ENCODE measurements at places on chromosomes 7 and 10. TPM values are rescaled to one million over a fixed set of nuclear protein-coding genes. Genes with fewer than 3 reads are reported as not detected.

Gene SAMD9L
- 7.4 TPM for total RNA-seq

DNA sequence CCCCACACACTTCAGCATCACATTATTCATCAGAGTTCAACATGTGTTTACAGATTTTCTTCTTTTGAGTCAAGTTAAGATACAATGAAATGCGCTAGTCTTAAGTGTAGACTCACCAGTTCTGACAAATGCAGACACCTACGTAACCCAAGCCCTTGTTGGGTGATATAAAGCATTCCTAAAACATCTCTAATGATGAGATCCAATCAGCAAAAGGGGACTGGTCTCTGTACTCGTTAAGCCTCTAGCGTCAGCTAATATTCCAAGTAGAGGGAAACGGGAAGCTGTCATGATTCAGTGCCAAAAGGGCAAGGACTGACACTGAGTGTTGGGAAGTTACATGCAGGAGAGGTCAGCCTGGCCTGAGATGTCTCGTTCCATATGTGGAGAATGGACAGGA lies 38.7 kb upstream of the TRIL start:
- H3K36me3 ChIP-seq: no peaks in the 10 kb centered on the region
- H3K4me3 ChIP-seq: no peak overlapping the region

GRCh38 chr7:99644431-99644830 lies 27.7 kb downstream of the ZSCAN25 start:
- H3K4me3 ChIP-seq: no peak overlapping the region
- no peaks in the 10 kb centered on the region for H3K4me1 ChIP-seq
- H3K27me3 ChIP-seq: no peaks in the 10 kb centered on the region

Gene RALA
- 7.0 TPM for total RNA-seq

Gene SHTN1
- total RNA-seq: 17.9 TPM

DNA sequence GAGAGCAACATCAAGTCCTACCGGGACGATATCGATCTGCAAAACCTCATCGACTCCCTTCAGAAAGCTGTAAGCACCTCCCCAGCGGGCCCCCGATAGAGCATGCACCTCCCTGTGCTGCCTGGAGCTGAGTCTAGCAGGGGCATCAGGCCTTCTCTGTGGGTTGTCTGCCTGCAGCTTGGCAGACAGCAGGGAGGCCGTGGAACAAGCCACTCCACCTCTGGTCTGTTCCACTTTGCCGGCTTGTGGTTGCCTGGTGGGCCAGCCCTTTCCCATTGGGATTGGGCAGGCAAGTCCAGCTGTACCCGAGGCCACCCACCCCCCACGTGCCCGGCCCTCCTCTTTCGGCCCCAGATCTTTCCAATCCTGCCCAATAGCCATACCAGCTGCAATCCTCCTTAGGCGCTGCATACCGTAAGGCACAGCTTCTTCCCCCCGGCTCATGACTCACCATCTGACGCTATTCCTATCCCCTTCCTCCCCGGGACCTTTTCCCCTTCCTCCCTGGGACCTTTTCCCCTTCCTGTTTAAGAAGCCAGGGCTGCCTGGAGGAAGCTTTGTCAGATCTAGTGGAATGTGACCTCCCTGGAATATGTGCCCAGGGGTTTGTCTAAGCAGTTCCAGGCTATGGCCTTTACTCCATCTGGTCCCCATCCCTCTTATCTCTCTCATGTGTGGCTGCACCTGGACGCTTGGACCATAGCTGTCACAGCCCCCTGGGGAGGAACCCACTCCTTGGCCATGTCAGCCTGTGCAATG lies 28.1 kb upstream of the SH2D4B start:
- peaks cover 8% of the 10 kb centered on the region for H3K36me3 ChIP-seq
- DNase-seq: no peak
- H3K27me3 ChIP-seq: no peaks in the 10 kb centered on the region
- no peak overlapping the region for H3K4me3 ChIP-seq

DNA sequence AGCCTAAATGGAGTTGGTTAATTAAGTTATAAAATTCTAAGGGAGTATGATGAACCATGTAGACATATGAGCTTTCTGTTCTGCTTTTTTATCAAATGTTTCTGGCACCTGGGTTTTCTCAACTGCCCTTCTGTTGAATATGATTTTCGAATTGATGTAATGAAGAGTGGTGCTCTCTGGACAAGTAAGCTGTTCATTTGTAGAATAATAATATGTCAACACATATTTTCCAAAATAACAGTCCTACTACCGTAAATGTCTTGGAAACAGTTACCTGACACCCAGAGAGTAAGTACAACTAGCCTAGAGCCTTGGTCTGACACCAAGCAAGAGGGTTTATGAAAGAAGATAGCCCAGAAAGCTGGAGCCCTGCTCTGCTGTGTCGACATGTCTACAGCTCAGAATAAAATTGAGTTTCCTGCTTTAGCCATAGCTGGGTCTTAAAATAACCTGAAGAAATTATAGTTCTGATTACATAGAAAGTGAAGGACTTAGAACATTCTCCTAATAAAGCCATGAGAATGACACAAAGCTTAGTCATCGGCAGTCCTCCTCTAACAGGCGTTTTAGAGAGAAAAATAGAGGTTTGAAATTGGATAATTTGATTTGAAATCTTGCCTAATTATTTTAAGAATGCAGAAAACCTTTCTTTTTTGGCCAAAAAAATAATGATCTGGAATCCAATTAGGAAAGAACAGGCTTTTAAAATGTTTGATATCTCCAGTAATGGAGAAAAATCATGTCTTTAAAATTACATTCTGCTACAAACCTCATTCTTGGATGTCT lies 25.1 kb downstream of the HDAC9 start:
- no peak overlapping the region for H3K27ac ChIP-seq
- H3K36me3 ChIP-seq: no peaks in the 10 kb centered on the region
- no peak overlapping the region for H3K4me3 ChIP-seq
- DNase-seq: no peak
- H3K4me1 ChIP-seq: no peaks in the 10 kb centered on the region

DNA sequence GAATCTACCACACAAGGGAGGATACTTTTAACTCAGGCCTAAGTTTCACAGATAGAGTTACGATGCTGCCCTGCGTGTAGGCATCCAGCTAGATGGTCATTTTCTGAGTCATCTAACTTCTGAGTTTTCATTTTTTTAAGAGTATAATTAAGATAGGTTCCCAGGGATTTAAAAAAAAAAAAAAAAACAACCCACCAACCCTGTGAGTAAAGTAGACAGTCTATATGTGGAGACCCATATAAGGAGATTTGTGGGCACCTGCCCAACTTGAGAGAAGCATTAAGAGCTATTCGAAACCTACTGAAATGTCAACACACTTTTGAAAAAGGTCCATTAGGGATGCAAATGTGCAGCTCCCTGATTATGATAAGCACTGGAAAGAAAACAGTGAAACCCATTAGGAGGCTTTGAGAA lies 257.3 kb downstream of the TRIL start:
- no peak for DNase-seq
- H3K27me3 ChIP-seq: no peaks in the 10 kb centered on the region
- no peak overlapping the region for H3K27ac ChIP-seq
- no peaks in the 10 kb centered on the region for H3K4me1 ChIP-seq
- H3K36me3 ChIP-seq: no peaks in the 10 kb centered on the region

DNA sequence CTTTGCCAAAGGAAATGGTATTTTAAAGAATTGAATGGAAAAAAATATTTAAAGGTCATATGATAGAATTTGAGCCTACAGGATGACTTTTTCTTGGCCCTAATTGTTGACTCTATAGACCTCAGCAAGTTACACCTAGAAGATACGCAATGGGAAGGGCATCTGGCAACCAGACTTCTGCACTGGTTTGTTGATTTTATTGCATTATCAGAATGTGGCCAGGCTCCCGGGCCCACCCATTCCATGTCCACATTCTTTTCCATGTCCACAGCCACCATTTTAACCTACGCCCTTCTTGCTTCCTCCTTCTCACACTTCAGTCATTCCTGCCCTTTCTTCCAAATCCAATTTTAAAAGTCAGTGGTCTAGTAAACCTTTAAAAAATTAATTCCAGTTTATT lies 738.4 kb downstream of the SUGCT start:
- no peaks in the 10 kb centered on the region for H3K36me3 ChIP-seq
- no peaks in the 10 kb centered on the region for H3K27me3 ChIP-seq
- H3K27ac ChIP-seq: no peak overlapping the region

GRCh38 chr7:128791972-128792327 lies 182 bp downstream of the CCDC136 start:
- no peaks in the 10 kb centered on the region for H3K36me3 ChIP-seq
- H3K27me3 ChIP-seq: no peaks in the 10 kb centered on the region
- H3K27ac ChIP-seq: no peak overlapping the region
- no peak for DNase-seq

DNA sequence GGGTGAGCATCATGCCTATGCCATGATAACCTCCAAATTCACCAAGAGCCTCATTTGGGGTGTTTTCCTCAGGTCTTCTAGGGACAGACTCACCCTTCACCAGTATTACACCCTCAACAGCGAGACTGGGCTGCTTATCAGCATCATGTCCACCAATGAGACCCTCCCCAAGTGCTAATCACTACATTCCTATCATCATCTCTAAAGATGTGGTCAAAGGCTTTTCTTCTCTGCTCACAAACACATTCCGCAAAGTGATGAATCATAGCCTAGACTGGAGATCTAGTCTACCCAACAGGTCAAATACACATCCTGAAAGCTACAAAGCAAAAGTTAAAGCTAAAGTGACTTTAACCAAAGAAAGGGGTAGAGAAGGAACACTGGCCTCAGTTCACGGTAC lies 75.3 kb upstream of the C7orf33 start:
- no peak overlapping the region for H3K27ac ChIP-seq
- no peaks in the 10 kb centered on the region for H3K4me1 ChIP-seq
- no peak overlapping the region for H3K4me3 ChIP-seq
- no peaks in the 10 kb centered on the region for H3K27me3 ChIP-seq
- no peaks in the 10 kb centered on the region for H3K36me3 ChIP-seq

Gene CYP3A7
- not detected for total RNA-seq

- H3K4me1 ChIP-seq: no peaks in the 10 kb centered on the region
- no peak overlapping the region for H3K27ac ChIP-seq
- H3K4me3 ChIP-seq: no peak overlapping the region
- H3K36me3 ChIP-seq: no peaks in the 10 kb centered on the region
- DNase-seq: no peak
- H3K27me3 ChIP-seq: no peaks in the 10 kb centered on the region
Measured at GRCh38 chr10:114751856-114752255, 69.7 kb upstream of the FHIP2A start.

DNA sequence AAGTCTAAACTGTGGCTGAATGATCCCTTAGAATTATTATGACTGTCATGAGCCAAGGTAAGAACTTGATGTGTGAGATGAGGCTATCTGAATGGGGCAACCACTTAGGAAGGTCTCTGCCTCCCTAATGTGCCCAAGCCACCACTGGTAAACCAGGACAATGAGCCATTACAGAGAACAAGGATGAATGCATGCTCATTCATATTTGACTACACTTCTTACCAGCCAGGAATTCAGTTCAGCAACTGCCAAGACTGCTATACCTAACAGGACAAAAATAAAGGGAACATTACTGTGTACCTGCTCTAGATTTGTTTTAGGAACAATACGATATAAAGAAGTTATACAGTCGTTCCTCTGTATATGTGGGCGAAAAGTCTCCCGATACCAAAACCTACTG lies 23.0 kb downstream of the MPP7 start:
- H3K4me1 ChIP-seq: peaks cover 18% of the 10 kb centered on the region
- DNase-seq: no peak
- H3K27ac ChIP-seq: no peak overlapping the region
- H3K36me3 ChIP-seq: no peaks in the 10 kb centered on the region

- H3K27me3 ChIP-seq: no peaks in the 10 kb centered on the region
- H3K27ac ChIP-seq: no peak overlapping the region
- no peaks in the 10 kb centered on the region for H3K4me1 ChIP-seq
- H3K36me3 ChIP-seq: no peaks in the 10 kb centered on the region
- no peak overlapping the region for H3K4me3 ChIP-seq
Measured at GRCh38 chr7:19210893-19211413, 65.7 kb upstream of the FERD3L start.

Gene SLC35G1
- 11.0 TPM for total RNA-seq

Gene NUTM2D
- 3.8 TPM for total RNA-seq

- no peak for DNase-seq
- H3K27ac ChIP-seq: no peak overlapping the region
- H3K36me3 ChIP-seq: no peaks in the 10 kb centered on the region
- no peaks in the 10 kb centered on the region for H3K27me3 ChIP-seq
- H3K4me1 ChIP-seq: peaks cover 26% of the 10 kb centered on the region
Measured at GRCh38 chr10:24344695-24345463, 135.9 kb downstream of the KIAA1217 start.

Gene PKD2L1
- total RNA-seq: not detected

- no peak overlapping the region for H3K4me3 ChIP-seq
- H3K27me3 ChIP-seq: no peaks in the 10 kb centered on the region
- no peak for DNase-seq
- no peaks in the 10 kb centered on the region for H3K36me3 ChIP-seq
Measured at GRCh38 chr7:35878351-35878750, 77.5 kb downstream of the SEPTIN7 start.

- H3K36me3 ChIP-seq: no peaks in the 10 kb centered on the region
- no peaks in the 10 kb centered on the region for H3K27me3 ChIP-seq
- H3K4me3 ChIP-seq: no peak overlapping the region
- no peak overlapping the region for H3K27ac ChIP-seq
Measured at GRCh38 chr7:67432536-67433234, 436.1 kb downstream of the TYW1 start.

Gene POLR2J
- 17.0 TPM for total RNA-seq

Gene LIPF
- total RNA-seq: not detected

Gene ASB10
- not detected for total RNA-seq

Gene AASS
- total RNA-seq: 11.8 TPM

- peaks cover 4% of the 10 kb centered on the region for H3K4me1 ChIP-seq
- no peaks in the 10 kb centered on the region for H3K36me3 ChIP-seq
- H3K27ac ChIP-seq: no peak overlapping the region
Measured at GRCh38 chr10:103818105-103818504, 37.3 kb downstream of the SH3PXD2A start.

- H3K27me3 ChIP-seq: no peaks in the 10 kb centered on the region
- peaks cover 12% of the 10 kb centered on the region for H3K4me1 ChIP-seq
- H3K36me3 ChIP-seq: no peaks in the 10 kb centered on the region
- no peak overlapping the region for H3K4me3 ChIP-seq
- DNase-seq: no peak
- no peak overlapping the region for H3K27ac ChIP-seq
Measured at GRCh38 chr7:3157566-3158287, 114.1 kb upstream of the CARD11 start.

Gene ERVW-1
- total RNA-seq: not detected

GRCh38 chr10:55485827-55486226 lies 684.8 kb upstream of the PCDH15 start:
- no peak overlapping the region for H3K4me3 ChIP-seq
- H3K36me3 ChIP-seq: no peaks in the 10 kb centered on the region
- no peak for DNase-seq
- H3K27ac ChIP-seq: no peak overlapping the region
- H3K4me1 ChIP-seq: no peaks in the 10 kb centered on the region

DNA sequence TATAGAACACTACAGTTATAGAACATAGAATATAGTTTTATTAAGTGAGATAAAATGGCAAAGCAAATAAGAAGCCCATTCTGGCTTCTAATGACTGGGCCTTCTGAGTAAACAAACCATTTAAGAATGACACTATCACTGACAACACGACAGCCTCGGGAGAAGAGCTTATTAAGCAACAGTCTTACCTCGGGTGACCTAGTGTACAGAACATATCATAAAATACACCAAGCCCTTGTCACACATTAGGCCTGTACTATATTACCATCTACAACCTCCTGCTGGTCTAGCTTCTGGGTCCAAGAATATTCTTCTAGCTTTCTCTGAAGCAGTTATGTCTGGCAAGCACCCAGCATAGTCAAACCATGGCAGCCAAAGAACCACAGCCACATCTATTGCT lies 32.0 kb downstream of the CCDC186 start:
- no peak overlapping the region for H3K4me3 ChIP-seq
- H3K36me3 ChIP-seq: no peaks in the 10 kb centered on the region
- no peaks in the 10 kb centered on the region for H3K27me3 ChIP-seq
- H3K4me1 ChIP-seq: no peaks in the 10 kb centered on the region
- DNase-seq: no peak
- no peak overlapping the region for H3K27ac ChIP-seq

GRCh38 chr7:20454202-20454601 lies 123.5 kb downstream of the ITGB8 start:
- H3K36me3 ChIP-seq: no peaks in the 10 kb centered on the region
- no peak for DNase-seq
- no peak overlapping the region for H3K27ac ChIP-seq
- H3K4me1 ChIP-seq: no peaks in the 10 kb centered on the region
